Right atrium auricular region (tissue), 2 donors: ENCODE measurements at places on chromosomes 5 and 9. TPM values are rescaled to one million over a fixed set of nuclear protein-coding genes. Genes with fewer than 3 reads are reported as not detected.

Gene INSL4
- not detected for total RNA-seq

Gene MBLAC2
- total RNA-seq, result 1.9 TPM

Gene HNRNPAB
- 62.4 TPM for total RNA-seq

DNA sequence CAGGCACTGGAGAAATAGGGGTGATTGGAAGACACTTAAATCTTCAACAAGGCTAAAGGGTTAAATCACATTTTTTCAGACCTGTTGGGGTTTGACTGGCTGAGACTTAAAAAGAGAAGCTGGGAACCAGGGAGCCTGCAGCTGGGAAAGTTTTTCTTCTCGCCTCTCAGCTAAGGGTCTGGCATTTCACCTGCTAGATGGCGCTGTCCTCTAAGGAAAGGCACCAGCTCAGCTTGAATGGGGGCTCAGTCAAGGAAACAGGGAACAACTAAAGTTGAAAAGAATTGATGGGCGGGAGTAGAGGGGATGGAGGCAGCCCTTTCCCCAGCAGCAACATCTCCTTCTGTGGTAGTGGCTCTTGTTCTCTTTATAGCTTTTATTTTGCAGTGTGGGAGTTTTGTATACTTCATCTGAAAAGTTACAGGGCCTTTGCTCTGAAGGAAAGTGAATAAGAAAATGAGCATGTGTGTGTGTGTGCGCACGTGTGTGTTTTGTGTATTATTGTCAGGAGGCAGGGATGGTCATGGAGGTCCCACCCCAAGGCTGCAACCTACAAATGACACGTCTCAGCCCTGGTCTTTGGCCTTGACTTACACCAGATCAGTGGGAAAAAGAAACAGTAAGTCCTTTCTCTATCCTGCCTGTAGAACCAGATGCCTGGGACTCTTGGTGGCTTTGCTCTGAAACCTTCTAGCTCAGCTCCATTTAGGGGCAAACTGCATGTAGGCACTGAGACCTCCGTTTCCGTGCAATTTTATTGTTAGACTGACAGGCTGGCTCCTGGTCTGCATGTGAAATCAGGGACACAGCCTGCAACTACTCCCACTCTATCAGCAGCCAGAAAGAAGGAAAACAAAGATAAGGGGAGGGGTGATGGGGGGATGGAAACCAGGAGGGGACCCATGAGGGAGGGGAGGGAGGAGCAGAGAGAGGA, 316.2 kb upstream of the CLINT1 start:
- no peaks in the 10 kb centered on the region for H3K36me3 ChIP-seq
- no peaks in the 10 kb centered on the region for H3K4me1 ChIP-seq
- peak; percentile 84 for DNase-seq
- H3K27ac ChIP-seq, result peak overlapping the region; percentile 25

- H3K27ac ChIP-seq, result no peak overlapping the region
- H3K36me3 ChIP-seq, result no peaks in the 10 kb centered on the region
- no peaks in the 10 kb centered on the region for H3K4me1 ChIP-seq
- no peak for DNase-seq
Observed at GRCh38 chr5:83357621-83358231, 113.8 kb upstream of the VCAN start.

- H3K4me1 ChIP-seq, result peaks cover 17% of the 10 kb centered on the region
- H3K27me3 ChIP-seq, result no peaks in the 10 kb centered on the region
- H3K36me3 ChIP-seq, result peaks cover 34% of the 10 kb centered on the region
Observed at GRCh38 chr5:102975045-102975444, 144.9 kb downstream of the GIN1 start.

GRCh38 chr9:114433086-114433485, 45.3 kb upstream of the AKNA start:
- no peak overlapping the region for H3K4me3 ChIP-seq
- DNase-seq, result no peak
- H3K4me1 ChIP-seq, result no peaks in the 10 kb centered on the region
- H3K27me3 ChIP-seq, result no peaks in the 10 kb centered on the region

GRCh38 chr9:127828262-127829031, 25.8 kb downstream of the FPGS start:
- peak; percentile 97 for DNase-seq
- peaks cover 72% of the 10 kb centered on the region for H3K4me1 ChIP-seq
- H3K27ac ChIP-seq, result peak overlapping the region; percentile 85
- H3K36me3 ChIP-seq, result peaks cover 40% of the 10 kb centered on the region
